ENCODE measurements at places on chromosomes 6 and 20. TPM values are rescaled to one million over a fixed set of nuclear protein-coding genes. Genes with fewer than 3 reads are reported as not detected.
A peak's percentile ranks its signal among the peaks of the same experiment; 100 is the strongest.

GRCh38 chr6:44917430-44917829 lies 410.7 kb upstream of the RUNX2 start:
- H3K27ac ChIP-seq = no peak overlapping the region
- no peaks in the 10 kb centered on the region for H3K36me3 ChIP-seq

GRCh38 chr20:50027611-50028105 lies 44.9 kb downstream of the SNAI1 start:
- no peak for DNase-seq
- no peaks in the 10 kb centered on the region for H3K36me3 ChIP-seq
- H3K27me3 ChIP-seq = no peaks in the 10 kb centered on the region
- peaks cover 22% of the 10 kb centered on the region for H3K4me1 ChIP-seq

- no peak overlapping the region for H3K27ac ChIP-seq
- no peaks in the 10 kb centered on the region for H3K4me1 ChIP-seq
- no peak for DNase-seq
- H3K4me3 ChIP-seq = no peak overlapping the region
- H3K27me3 ChIP-seq = no peaks in the 10 kb centered on the region
Observed at GRCh38 chr6:46760925-46761324, 14.2 kb downstream of the ANKRD66 start.

- peak overlapping the region; percentile 96 for H3K27ac ChIP-seq
- peak overlapping the region; percentile 91 for H3K4me3 ChIP-seq
- H3K4me1 ChIP-seq = peaks cover 62% of the 10 kb centered on the region
- H3K36me3 ChIP-seq = peaks cover 19% of the 10 kb centered on the region
- no peaks in the 10 kb centered on the region for H3K27me3 ChIP-seq
- no peak for DNase-seq
Observed at GRCh38 chr6:30615219-30615957, 1.7 kb downstream of the PPP1R10 start.

DNA sequence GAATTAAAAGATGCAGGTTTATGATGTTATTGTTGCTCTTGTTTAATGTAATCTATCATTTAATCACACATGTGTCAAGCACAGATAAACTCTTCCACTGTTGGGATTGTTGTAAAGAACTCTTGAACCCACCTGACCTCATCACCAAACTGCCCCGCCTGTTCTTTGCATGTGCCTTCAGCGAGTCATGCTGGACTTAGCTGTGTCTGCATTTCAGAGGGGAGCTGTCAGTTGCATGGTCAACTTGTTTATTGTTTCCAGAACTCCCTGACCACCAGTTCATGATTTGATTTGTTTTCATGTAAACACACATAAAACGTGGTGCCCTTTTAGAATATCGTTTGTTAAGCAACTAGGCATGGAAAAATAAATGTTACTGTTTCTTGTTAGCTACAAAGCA lies 93.6 kb downstream of the KHDC1L start:
- DNase-seq = no peak
- no peaks in the 10 kb centered on the region for H3K27me3 ChIP-seq
- H3K4me3 ChIP-seq = no peak overlapping the region
- no peaks in the 10 kb centered on the region for H3K4me1 ChIP-seq
- no peak overlapping the region for H3K27ac ChIP-seq
- H3K36me3 ChIP-seq = no peaks in the 10 kb centered on the region

DNA sequence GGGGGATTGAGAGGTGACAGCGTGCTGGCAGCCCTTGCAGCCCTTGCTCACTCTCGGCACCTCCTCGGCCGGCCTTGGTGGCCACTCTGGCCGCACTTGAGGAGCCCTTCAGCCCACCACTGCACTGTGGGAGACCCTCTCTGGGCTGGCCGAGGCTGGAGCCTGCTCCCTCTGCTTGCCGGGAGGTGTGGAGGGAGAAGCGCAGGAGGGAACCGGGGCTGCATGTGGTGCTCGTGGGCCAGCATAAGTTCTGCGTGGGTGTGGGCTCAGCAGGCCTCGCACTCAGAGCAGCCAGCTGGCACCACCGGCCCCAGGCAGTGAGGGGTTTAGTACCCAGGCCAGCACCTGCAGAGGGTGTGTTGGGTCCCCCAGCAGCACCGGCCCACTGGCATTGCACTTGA lies 912.2 kb upstream of the ADGRB3 start:
- no peak for DNase-seq
- H3K36me3 ChIP-seq = no peaks in the 10 kb centered on the region
- H3K4me1 ChIP-seq = no peaks in the 10 kb centered on the region
- no peak overlapping the region for H3K4me3 ChIP-seq
- H3K27me3 ChIP-seq = no peaks in the 10 kb centered on the region
- no peak overlapping the region for H3K27ac ChIP-seq

DNA sequence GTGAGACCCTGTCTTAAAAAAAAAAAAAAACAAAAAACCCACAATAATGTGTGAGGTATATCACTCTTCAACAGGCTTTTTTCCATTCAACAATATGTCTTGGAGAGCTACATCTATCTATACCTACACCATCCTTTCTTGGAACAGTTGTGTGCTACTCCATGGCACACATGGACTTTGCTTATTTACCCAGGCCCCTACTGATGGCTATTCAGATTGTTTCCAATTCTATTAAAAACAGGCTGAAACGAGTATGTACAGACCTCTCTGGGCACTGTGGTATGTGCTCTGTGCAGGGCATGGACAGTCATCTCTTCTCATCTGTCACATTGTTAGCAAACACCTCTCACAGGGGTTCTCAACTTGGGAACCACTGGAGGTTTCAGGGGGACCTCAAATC lies 28.1 kb downstream of the MRPL14 start:
- H3K4me3 ChIP-seq = no peak overlapping the region
- H3K27me3 ChIP-seq = no peaks in the 10 kb centered on the region
- no peak for DNase-seq
- H3K36me3 ChIP-seq = peaks cover 28% of the 10 kb centered on the region
- H3K4me1 ChIP-seq = peaks cover under 1% of the 10 kb centered on the region

- no peak overlapping the region for H3K4me3 ChIP-seq
- H3K27ac ChIP-seq = no peak overlapping the region
- H3K36me3 ChIP-seq = no peaks in the 10 kb centered on the region
- H3K27me3 ChIP-seq = no peaks in the 10 kb centered on the region
Observed at GRCh38 chr6:10081075-10081474, 333.8 kb downstream of the TFAP2A start.

GRCh38 chr6:141688916-141689315 lies 443.8 kb upstream of the GJE1 start:
- H3K4me3 ChIP-seq = no peak overlapping the region
- no peaks in the 10 kb centered on the region for H3K36me3 ChIP-seq
- DNase-seq = no peak
- no peaks in the 10 kb centered on the region for H3K4me1 ChIP-seq

DNA sequence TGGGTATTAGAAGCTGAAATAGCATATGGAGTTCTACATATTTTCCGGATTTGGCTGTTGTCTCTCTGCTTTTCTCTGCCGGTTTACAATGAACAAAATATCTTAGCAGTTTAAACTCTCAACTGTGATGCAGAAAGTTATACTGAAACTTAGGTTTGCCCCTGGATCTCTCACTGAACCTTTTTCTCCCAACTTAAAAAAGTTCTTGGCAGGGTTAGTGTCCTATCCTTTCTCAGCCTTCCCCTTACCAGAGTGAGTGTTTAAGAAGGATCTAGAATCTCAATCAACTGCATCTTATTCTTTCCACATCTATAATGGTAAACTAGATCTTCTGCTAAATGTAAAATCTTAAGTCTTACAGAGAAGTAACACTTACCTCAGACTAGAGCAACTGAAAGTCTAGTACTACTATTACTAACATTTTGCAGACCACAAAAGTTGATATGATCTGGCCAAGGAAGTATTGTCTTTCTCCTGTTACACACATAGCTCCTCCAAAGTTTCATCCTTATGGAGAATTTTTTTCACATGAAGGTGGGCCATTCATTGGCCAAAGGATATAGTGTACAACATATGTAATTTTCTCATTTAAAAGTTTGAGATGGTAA lies 392.3 kb upstream of the RUNX2 start:
- no peaks in the 10 kb centered on the region for H3K27me3 ChIP-seq
- no peaks in the 10 kb centered on the region for H3K36me3 ChIP-seq
- H3K27ac ChIP-seq = no peak overlapping the region
- H3K4me3 ChIP-seq = no peak overlapping the region
- no peak for DNase-seq
- H3K4me1 ChIP-seq = no peaks in the 10 kb centered on the region

DNA sequence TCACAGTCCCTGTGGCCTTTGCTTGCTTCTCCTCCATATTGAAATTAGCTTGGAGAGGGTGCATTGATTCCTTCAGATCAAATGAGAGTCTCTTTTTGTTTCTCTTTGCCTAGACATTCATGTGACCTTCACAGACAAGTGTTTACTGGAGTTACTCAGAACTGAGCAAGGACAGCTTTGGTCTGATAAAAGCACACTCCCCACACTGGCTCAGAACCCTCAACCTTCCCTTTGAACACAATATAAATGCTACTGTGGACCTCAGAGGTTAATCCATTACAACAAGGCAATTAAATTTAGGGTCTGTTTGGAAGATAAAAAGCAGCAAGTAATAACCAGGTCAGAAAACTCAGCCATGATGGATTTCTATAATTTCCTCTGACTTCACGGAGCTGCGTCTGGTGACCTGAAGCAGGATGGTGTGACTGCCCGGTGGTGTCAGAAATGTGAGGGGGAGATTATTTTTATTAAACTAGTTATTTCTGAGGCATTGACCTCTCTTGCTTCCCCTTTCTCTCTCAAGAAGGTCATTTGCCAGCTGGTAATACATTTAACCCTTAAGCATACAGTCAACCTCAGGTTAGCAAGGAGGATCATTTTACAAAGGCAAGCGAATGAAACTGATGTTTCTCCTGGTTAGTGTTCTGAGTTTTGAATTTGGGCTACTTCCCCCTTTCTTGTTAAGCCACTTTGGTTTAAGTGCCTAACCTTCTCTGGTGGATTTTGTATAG lies 208.2 kb downstream of the CLIC5 start:
- no peak overlapping the region for H3K27ac ChIP-seq
- H3K4me1 ChIP-seq = no peaks in the 10 kb centered on the region
- no peak for DNase-seq
- no peaks in the 10 kb centered on the region for H3K36me3 ChIP-seq

DNA sequence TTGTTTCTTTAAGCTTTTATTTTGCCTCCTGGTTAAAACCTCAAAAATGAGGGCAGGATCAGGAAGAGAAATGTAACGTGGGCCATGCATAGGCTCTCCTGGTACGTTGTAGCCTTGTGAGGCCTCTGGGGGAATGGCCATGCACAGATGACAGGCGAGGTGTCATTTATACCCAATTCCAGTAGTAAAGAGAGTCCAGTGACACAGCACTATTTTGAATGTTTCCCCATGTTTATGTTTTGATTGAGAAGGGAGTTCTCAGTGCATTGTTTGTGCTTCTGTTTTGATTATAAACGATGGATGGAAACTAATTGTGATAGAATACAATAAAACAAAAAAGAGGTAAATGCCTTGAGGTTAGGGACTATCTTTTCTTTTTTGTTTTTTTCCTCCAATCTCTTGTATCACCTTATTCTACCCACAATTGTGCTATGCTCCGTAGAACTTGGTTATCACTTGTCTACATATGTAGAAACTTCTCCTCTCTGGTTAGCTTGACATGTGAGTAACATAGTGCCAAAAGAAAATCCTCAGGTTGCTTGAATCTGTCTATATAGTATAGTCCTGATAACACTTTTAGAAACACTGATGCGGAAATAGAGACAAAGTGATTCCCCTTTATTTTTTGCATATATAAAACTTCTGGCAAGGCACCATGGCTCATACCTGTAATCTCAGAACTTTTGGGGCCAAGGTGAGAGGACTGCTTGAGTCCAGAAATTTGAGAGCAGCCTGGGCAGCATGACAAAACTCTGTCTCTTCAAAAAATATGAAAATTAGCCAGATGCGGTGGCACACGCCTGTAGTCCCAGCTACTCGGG lies 6.9 kb upstream of the SMIM28 start:
- H3K36me3 ChIP-seq = no peaks in the 10 kb centered on the region
- no peaks in the 10 kb centered on the region for H3K27me3 ChIP-seq
- no peak overlapping the region for H3K27ac ChIP-seq
- H3K4me3 ChIP-seq = no peak overlapping the region

DNA sequence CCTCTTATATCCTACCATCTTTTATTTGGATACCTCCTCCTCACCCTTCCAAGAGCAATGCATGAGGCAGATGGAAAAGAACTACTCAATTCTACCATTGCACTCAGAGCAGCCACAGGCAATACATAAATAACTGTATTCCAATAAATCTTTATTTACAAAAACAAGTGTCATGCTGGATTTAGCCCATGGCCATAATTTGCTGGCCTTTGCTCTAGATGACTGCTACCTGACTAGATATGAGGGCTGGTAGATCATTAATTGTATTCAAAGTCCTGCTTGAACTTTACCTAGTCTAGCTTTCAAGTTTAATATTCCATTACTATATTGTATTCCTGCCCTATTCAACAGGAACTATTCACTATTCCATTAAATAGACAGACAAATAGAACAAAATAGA lies 37.1 kb downstream of the AFG1L start:
- H3K27me3 ChIP-seq = no peaks in the 10 kb centered on the region
- H3K4me3 ChIP-seq = no peak overlapping the region
- H3K36me3 ChIP-seq = peaks cover 12% of the 10 kb centered on the region
- no peaks in the 10 kb centered on the region for H3K4me1 ChIP-seq
- no peak overlapping the region for H3K27ac ChIP-seq
- no peak for DNase-seq

DNA sequence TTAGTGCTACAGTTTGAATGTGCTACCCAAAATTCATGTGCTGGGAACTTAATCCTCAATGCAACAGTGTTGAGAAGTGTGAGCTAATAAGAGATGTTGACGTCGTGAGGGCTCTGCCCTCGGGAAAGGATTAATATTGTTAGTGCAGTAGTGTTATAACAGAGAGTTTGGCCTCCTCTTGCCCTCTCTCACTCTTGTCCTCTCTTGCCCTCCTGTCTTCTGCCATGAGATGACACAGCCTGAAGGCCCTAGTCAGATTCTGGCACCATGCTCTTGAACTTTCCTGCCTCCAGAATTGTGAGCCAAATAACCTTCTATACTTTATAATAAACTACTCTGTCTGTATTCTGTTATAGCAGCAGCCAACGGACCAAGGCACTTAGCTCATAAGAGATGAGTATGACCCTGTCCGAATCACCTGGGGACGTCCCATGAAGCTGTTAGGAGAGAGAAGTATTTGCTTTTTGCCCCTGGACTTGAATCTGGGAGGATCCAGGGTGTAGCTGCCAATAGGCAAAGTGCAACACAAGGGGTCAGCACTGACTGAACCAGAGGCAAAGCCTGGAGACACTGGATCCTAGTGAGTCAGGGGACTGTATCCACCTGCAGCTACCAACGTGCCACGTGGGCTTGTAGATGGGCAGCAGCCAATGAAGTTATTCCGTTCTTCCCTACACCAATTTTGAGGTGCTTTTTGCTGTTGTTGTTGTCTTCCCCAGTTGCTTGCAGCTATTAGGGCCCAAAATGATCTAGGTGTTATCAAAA lies 233.7 kb downstream of the THBS2 start:
- H3K27ac ChIP-seq = peak overlapping the region; percentile 2
- H3K36me3 ChIP-seq = no peaks in the 10 kb centered on the region
- no peaks in the 10 kb centered on the region for H3K27me3 ChIP-seq
- H3K4me3 ChIP-seq = no peak overlapping the region

The ANKRD66 gene
- not detected for total RNA-seq

The RBM39 gene
- total RNA-seq = 272 TPM

The TP53TG5 gene
- total RNA-seq = not detected

The SNTA1 gene
- total RNA-seq = 36.9 TPM

The ARMH2 gene
- total RNA-seq = not detected

The SNAP25 gene
- 3.6 TPM for total RNA-seq

The MUC21 gene
- not detected for total RNA-seq

The WFDC5 gene
- not detected for total RNA-seq

The KIF25 gene
- total RNA-seq = not detected

All from esophagus muscularis mucosa (tissue), 4 donors.